ENCODE measurements at places on chromosomes 3 and 15. TPM values are rescaled to one million over a fixed set of nuclear protein-coding genes. Genes with fewer than 3 reads are reported as not detected.
A peak's percentile ranks its signal among the peaks of the same experiment; 100 is the strongest.

Gene CCDC39
- not detected for total RNA-seq

Gene MASP1
- total RNA-seq: 33.3 TPM

Gene SNX4
- total RNA-seq: 19.0 TPM

Gene FBN1
- 617 TPM for total RNA-seq

DNA sequence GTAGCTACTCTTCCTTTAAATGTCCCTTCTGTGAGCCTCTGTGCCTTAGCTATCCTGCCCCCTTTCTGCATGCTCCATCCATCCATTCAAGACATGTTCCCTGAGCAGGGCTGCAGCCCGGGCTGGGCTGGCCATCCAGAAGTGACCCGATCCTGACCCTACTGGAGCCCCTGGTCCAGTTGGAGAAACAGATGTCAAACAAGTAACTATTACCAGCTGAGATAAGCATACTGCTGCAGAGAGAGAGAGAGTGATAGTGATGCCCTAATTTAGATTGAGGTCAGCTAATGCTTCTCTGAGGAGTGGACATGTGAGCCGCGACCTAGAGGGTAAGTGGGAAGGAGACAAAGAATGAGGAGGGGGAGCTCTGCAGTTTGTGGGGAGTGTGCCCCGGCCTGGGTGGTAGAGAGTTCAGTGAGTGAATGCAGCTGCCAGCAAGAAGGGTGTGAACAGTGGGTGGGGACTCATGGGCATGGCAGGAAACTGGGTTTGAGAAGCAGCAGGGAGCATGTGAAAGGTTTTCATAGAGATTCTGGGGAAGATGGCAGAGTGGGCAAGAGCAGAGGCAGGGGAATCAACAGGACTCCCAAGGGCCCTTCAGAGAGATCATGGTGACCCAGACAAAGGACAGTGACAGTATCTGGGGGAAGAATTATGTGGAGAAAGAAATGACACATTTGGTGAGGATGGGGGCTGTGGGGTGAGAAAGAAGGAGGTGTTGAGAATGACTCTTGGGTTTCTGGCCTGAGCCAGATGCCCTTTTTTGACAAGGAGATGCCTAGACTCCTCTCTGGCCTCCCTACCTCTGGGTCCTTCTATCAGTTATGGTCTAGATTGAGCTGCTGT is 44.9 kb downstream of the CHCHD6 start:
- no peak for DNase-seq

DNA sequence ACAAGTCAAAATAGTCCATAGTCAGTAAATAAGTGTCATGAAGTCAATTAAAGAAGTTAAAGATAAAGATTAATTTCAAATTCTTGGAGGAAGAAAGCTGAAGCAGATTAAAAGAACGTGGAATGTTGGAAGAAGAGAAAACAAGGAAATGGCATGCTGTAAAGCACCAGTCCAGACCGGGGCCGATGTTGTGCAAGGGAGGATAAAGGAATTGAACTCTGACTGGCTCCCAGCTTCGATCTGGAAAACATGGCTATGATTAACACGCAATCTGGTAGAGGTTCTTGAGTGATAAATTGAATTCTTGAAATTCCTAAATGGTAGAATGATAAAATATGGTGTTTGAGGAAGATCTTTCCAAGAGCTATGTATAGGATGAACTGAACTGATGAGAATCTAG is 194.4 kb downstream of the MEIS2 start:
- DNase-seq: no peak

DNA sequence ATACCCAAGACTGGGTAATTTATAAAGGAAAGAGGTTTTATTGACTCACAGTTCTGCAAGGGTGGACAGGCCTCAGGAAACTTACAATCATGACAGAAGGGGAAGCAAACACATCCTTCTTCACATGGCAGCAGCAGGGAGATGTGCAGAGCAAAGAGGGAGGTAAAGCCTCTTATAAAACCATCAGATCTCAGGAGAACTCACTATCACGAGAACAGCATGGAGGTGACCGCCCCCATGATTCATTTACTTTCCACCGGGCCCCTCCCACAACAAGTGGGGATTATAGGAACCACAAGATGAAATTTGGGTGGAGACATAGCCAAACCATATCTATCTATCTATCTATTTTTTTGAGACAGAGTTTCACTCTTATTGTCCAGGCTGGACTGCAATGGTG is 5.4 kb downstream of the GDPGP1 start:
- no peak for DNase-seq

- DNase-seq: no peak
Observed at GRCh38 chr15:78319588-78319987, 20.2 kb upstream of the SKIC8 start.

- no peak for DNase-seq
Observed at GRCh38 chr15:78364233-78364632, 24.1 kb downstream of the CRABP1 start.

GRCh38 chr3:151345859-151346258 is 16.5 kb upstream of the P2RY13 start:
- peak; percentile 55 for DNase-seq

DNA sequence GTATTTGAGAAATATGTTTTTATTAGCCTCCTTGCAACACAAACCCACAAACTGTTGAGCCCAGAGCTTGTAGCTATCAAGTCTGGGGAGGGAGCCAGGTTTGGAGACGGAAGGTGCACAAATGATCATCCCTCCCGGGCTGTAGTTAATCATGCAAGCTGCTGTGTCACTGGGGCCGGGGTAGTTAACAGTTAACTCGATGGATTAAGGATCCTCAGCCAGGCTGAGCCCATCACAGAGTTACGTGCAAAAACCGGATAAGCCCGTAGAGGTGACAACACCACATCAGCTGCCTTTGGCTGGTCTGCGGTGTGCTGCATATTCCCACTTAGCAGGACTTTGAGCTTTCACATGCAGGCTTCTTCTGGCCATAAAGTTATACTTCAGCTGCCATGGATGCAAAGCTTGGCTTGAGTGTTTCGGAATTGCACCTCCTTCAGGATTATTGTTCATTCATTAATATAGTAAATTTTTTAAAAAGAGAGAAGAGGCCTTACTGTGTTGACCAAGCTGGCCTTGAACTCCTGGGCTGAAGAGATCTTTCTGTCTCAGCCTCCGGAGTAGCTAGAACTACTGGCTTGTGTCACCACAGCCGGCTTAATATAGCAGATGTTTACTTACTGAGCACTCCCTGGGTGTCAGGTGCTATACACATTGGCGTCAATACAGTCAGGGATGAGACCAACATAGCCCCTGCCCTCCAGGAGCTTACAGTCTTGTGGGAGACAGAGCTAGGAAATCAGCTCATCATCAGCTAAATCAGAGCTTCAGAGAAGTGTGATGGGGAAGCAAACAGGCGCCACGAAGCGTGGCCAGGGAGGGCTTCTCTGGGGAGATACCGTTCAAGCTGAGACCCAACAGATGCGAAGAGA is 226.8 kb upstream of the BHLHE40 start:
- peak; percentile 5 for DNase-seq

GRCh38 chr3:126016616-126017015 is 47.6 kb downstream of the ROPN1B start:
- DNase-seq: no peak

DNA sequence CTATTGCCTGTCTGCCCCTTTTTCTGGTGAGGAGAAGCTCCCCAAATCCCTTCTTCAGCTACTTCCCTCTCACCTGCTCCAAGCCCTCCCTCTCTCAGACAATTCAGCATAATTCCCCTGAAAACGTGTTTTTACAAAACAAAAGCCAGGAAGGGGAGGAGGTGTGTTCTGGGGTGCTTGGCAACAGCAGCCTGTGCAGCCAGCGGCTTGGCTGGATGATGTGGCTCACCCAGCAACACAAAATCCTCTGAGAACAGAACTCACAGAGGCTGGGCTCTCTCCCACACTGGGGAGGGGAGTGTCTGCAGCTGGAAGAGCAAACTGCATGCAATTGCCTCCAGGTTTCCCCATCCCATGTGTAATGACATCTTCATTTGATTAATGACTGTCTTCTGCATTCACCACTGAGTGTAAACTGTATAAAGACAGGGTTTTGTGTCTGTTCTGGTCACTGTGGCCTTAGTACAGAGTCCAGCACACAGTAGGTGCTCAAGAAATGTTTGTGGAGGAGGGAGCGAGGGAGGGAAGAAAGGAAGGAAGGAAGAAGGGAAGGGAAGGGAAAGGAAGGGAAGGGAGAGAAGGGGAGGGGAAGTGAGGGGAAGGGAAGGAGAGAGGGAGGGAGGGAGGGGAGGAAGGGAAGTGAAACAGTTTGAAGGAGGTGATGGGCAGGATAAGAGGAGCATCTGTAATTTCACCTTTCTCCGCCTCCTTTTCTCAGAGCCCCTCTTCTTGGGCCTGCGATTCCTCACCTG is 70.1 kb upstream of the GLCE start:
- peak; percentile 10 for DNase-seq
